ENCODE measurements at places on chromosomes 3 and 15.

DNA sequence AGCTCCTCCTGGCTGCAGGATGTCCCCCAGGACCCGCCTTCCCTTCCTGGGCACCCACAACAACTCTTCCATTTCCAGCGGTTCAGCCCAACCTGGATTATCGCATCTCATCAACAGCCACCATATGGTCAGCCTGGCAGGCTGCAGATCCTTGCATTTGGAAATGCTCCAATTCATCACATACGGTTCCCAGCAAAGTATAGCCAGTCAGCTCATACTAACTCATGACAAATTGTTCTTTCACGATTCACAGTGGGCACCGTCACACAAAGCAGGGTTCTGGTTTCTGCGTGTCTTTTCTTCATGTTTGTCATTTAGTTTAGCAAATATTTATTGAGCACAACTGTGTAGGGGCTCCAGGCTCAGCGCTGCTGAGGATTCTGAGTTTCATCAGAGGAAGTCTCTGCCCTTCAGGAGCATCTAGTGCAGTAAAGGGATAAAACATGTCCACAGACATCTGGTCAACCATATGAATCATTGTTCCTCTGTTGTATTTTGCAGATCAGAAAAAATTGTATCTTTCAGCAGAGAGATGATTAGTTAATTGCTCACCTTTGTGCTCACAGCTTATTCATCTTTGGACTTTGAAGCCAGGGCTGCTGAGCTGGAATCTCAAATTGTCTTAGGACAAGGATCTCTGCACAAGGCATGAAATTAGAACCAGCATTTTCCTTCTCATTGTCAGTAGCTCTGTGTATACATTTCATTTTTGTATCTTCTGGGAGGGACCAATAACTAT is 125.1 kb downstream of the GABRG3 start:
- no peak for DNase-seq

DNA sequence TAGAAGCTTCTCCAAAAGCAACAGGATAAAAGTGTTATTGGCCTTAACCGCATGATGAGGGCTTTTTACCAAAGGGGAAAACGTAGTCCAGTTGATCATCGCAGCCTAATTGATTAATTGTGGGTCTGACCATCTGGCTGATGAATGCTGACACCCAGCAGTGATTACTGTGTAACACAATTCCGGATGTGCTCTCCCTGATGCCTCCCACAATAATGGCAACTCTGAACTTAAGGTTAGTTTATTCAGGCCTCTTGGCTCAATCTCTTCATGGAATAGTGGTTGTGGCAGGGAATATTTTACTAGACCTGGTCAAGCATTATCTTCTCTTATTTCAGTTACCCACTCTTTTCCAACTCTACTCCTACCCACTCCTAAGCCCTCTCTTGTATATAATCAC is 332.9 kb downstream of the TIGIT start:
- no peak for DNase-seq

GRCh38 chr3:171457607-171458061 is 2.6 kb downstream of the TNIK start:
- DNase-seq = no peak

- no peak for DNase-seq
Measured at GRCh38 chr3:96994988-96995387, 180.6 kb downstream of the EPHA6 start.

- no peak for DNase-seq
Measured at GRCh38 chr3:37137516-37137915, 36.9 kb downstream of the LRRFIP2 start.

GRCh38 chr3:54982807-54983206 is 54.9 kb upstream of the LRTM1 start:
- no peak for DNase-seq

GRCh38 chr15:64344651-64345294 is 11.2 kb downstream of the CSNK1G1 start:
- DNase-seq = no peak

DNA sequence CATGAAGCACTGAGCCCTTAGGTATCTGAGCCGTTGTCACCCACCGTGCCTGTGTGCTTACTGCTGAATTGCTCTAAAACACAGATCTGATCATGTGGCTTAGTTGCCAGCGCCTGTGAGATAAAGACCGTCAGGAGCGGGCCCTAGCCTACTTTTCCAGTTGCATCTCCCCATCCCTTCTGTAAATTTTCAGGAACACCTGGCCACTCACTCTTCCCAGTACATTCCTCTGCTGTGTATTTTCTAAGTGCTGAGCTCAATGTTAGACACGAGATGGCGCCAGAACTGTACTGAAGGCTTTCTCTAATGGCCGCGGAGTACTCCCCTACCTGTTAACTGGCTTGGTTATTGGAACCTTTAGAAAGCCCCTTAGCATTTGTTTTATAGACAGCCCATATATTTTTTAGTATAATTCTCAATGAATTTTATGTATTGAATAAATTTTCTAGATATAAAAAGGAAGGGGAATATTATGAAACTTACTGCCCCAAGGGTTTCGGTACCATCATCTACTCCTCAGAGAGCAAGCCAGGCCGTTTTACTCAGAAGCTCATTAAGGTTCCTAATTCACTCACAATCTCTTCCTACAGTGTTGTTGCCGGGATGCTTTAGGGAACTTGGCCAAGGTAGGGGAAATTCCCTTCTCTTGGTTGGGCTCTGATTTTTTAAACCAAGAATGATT is 16.7 kb upstream of the WNT7A start:
- DNase-seq = no peak

DNA sequence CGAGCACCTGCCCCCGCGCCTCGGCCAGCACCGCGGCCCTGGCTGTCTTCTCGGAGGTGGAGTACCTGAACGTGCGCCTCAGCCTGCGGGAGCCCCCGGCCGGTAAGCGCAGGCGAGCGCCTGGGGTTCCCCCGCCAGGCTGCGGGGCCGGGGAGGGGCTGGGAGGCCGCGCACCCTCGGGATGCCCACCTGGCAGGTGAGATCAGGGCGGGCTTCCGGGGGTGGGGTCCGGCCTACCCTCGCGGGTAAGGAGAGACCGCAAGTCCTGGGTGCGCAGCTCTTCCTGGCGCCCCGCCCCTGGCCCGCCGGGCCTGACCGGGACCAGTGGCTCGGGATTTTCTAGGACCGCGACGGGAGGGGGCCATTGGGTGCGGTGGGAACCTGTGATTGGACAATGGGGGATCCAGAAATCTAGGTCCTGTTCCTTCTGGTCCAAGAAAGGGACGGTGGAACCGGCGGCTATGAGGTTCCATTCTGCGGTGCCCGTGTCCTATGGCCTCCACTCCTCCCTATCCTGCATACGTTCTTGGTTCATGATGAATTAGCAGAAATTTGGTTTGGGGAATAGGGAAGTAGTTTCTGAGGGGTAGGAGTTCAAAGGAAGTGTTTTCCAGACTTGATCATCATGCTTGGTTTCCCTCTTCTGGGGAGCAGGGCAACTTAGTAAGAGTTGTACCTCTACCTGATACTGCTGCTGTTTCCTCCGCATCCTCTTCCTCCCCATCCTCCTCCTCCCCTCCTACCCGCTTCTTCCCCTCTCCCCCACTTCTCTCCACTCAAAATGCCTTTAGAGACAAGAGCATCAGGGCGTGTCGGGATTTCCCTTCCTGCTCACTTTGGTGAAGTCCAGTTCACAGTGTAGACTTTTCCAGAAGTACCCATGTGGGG is 808 bp downstream of the ARRDC4 start:
- no peak for DNase-seq

- DNase-seq = no peak
Measured at GRCh38 chr3:52277972-52278509, 408 bp downstream of the WDR82 start.

DNA sequence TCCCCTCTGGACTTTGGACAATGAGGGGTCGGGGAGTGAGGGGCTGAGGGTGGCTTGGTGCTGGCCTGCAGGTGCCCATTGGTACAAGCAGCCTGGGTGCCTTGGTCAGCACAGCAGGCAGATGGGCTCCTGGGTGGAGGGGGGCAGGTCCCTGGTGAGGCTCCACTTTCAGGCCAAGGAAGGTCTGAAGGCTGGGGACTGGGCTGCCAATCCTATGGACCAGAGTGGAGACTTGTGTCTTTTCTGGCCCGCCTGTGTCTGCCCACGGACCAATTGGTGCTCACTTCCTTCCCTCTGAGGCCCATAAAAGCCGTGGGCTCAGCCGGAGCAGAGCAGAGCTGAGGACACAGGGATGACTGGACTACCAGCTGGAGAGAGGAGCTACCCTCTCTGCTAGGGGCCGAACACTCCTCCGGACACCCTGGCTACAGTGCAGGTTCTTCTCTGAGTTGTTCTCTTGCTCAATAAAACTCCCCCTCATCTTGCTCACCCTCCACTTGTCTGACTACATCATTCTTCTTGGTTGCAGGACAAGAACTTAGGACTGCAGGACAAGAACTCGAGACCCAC is 31.9 kb upstream of the IREB2 start:
- DNase-seq = no peak

DNA sequence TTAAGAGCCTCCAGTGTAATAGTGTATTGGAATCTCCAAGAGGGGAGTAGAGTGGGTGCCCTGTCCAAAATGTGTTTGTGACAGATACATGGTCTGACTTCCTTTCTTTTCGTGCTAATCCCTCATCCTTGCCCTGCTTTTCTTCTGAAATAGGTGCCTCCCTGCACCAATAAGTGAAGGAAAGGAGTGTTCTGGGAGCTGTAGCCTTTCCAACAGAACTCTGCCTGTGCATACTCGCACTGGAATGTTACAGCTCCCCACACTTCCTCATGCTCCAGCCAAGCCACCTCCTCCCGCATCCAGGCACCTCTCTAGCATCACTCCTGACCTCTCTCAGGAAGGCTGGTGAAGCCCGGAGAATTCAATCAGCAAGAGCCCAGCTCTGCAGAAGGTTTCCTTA is 478.0 kb downstream of the GABRG3 start:
- no peak for DNase-seq

DNA sequence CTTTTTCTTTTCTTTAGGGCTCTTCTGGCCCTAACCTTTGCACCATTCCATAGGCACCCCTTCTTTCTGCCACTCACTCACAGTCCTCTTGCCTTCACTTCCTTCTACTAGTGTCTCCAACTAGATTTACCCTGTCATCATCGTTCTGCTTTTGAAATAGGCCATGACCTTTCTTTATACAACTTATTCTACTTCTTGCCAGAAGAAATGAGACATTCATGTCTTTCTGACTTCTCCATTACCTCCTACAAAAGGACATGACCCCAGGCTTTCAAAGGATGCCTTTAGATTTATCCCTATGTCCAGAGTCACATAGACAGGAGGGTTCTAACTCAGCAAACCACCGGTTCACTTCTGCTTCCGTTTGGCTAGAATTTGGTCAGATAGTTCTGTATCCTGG is 336.4 kb upstream of the LRRFIP2 start:
- no peak for DNase-seq

GRCh38 chr15:40032125-40032839 is 6.7 kb downstream of the SRP14 start:
- DNase-seq = no peak

Measured in left renal cortex interstitium (tissue), 4 donors.